ENCODE measurements at places on chromosomes 7 and 10. TPM values are rescaled to one million over a fixed set of nuclear protein-coding genes. Genes with fewer than 3 reads are reported as not detected.

- DNase-seq = peak; percentile 56
These were observed 58.7 kb downstream of the BMPR1A start for GRCh38 chr10:86815035-86815617.

GRCh38 chr7:70239918-70240317, 641.6 kb downstream of the AUTS2 start:
- no peak for DNase-seq

DNA sequence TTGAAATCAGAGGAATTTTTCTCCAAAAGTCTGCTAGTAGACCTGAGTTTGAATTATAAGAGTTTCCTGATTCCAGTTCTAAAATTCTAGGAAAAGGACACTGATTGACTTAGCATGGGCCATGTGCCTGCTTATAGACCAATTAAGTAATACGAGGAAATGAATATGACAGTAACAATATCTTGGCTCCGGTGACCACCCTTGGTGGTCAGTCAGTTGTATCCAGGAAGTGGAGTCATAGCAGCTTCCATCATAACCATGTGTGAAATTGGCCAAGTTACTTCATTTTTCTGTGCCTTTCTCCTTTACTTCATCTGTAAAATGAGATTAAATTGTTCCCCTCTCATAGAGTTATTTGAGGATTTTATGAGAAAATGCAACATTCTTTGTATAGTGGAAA, 66.9 kb downstream of the MTPAP start:
- DNase-seq = no peak

DNA sequence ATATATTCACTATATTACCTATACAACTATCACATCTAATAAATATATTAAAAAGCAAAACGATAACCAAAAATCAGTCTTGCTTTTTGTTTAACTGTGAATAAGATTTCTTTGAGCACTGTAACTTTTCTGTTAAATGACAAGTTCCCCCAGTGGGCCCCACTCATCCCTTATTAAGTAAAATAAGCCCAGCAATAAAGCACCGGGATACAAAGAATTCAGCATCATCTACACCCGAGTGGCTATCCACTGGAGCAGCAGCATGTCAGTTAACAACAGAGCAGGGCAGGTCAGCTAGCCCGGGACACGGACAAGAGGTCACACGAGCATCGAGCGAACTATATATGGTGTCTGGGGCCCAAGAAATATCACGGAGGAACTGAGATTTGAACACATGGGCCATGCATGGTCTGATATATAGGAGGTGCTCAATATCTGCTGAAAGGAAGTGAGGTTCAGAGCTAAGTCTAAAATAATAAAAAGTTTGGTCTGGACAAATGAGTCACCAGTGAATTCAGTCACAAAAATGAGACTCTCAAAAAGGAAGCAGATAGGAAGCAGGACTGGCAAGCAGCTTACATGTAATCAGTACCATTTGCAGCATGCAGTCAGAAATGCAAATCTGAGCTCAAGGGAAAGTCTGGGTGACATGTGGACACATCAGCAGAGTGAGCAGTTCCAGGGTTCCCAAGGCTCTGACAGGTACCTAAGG, 4.1 kb downstream of the ERCC6 start:
- DNase-seq = peak; percentile 77

GRCh38 chr7:140035400-140036223, 27.1 kb downstream of the PARP12 start:
- DNase-seq = peak; percentile 61

GRCh38 chr7:129872054-129872453, 80.7 kb downstream of the UBE2H start:
- DNase-seq = no peak

GRCh38 chr7:2237109-2237602, 4.4 kb upstream of the MAD1L1 start:
- DNase-seq = no peak

- no peak for DNase-seq
These were observed 2.6 kb upstream of the C10orf71 start for GRCh38 chr10:49296382-49296781.

DNA sequence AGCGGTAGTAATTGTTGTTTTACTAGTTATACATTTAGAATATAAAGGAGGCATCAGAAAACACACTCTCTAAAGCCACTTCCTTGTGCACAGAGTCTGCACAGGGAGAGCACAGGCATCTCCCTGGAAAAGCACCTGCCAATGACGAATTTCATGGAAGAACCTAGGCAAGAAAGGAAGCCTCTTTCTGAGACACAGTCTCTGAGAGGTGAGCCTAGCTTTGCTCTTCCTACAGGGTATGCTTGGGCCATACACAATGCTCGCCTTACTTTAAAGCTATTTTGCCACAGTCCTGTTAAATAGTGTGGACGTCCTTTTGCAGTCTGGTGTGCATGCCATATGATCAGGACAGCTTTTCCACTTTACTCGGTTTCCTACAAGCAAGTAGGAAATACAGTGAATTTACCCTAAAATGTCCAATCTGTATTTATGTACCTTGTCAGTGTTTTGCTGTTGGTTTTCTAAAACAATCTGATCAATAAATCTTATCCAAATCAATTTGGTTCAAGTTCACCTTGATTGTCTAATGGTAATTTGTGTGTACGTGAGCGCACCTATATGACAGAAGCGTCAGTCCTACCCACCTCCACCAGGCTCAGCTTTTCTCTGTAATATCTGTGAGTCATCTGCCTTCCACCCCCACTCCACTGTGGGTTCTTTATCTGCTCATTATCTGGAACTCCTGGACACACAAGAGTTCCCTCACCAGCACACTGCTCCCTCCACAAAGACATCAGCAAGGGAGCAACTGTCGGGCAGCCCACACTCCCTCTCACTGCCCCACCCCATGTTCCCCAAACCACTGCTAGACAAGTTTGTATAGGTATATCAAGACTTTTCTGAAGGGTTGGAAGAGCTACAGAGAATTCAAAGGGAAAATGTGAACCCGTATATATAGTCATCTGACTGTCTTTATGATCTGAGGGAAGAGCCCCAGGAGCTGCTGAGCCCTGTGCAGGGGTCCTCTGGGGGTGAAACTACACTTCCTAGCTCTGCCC, 65.2 kb downstream of the KLHDC10 start:
- peak; percentile 65 for DNase-seq

DNA sequence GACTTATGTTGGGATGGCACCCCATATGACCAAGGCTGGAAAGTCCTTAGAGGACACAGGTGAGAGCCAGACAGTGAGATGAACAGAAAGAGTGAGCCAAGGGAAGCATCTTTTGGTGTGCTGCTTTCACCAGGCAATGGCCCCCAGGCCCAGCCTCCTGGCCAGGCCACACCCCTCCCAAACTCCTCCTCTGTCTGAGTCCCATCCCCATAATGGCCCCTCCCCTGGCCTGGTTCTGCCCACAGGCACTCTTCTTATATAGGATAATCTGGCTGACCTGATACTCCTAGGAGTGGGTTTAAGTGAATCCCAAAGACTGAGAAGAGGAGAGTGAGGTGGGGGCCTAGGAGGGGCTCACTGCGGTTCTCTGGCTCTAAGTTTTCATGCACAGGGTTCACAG, 252.5 kb downstream of the RPS24 start:
- DNase-seq = no peak

DNA sequence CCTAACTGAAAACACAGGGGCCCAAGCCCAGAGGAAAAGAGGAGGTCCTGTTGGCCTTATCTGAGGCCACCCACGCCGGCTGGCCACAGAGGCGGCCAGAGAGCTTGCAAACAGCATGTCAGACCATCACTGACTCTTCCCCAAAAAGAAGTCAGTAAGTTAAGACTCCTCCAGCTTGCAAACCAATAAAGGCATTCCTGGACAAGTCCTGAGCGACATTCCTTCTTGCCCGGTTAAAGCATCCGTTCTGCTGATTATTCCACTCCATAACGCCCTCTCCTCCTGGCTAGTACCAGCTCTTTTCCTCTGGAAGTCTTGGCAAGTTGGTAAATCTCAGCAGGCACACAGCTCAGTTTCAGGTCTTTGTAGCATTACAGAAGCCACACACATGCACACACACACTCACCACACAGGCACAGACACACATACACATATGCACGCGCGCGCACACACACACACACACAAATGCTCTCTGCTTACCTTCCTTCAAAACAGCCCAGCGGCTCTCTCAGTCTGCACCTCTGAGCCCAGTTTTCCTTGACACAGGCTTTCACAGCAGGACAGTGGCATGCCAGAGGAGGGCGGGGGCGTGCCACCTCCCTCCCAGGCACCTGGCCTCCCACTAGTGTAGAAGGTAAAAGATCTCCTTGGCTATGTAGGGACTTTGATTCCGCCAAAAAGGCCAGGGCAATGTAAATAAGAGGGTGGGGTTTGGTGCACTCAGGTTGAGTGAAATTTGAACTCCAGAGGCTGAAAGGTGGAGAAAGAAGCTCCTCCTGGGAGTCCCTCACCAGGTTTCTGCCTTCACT, 201.4 kb downstream of the TNS3 start:
- peak; percentile 85 for DNase-seq

Gene ZKSCAN5
- 16.4 TPM for total RNA-seq

Gene PILRA
- 2.3 TPM for total RNA-seq

Gene UNCX
- not detected for total RNA-seq

Gene C10orf88
- 14.3 TPM for total RNA-seq

Data from astrocyte (in vitro differentiated cells and primary cell).